Astrocyte (in vitro differentiated cells and primary cell): ENCODE measurements at places on chromosomes 11 and 22. TPM values are rescaled to one million over a fixed set of nuclear protein-coding genes. Genes with fewer than 3 reads are reported as not detected.

DNA sequence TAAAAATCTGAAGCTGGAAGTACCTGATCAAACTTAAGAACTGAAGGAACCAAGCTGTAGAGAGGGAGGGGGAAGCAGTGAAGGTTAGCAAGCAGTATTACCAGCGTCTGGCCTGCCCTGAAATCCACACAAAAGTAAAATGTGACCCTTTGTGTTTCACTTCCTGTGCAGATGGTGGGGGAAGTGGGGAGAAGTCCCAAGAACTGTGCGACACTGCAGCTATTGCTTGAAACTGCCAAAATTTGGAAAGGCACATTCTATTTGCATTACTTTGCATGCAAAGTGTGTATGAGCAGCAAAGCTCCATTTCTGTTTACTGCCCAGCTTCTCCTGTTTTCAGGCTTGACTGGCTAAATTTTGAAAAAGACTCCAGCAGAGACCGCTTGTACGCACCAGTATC is 72.1 kb upstream of the BMAL1 start:
- no peak for DNase-seq

OR51E2 gene
- total RNA-seq: 0.27 and 0.38 TPM in 2 replicates

- DNase-seq: no peak
These were observed 2.9 kb upstream of the TTLL1 start for GRCh38 chr22:43092085-43092484.

DNA sequence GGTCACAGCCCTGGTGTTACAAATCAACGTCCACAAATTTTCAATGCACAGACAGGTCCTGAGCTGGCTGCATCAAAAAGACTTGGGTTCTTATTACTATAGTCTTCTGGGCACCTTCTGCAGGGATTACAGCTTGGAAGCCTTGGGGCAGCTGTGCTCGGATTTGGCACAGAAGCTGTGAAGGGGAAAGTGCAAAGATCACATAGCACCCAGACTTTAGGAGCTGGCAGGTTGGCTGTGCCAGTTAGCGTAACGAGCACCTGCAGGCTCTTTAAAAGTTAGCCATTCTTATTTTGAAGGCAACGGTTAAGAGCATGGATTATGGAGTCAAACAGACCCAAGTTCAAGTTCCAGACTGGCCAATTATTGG is 100.4 kb downstream of the ARL14EP start:
- DNase-seq: no peak

NPAS4 gene
- total RNA-seq: 0.20 and 0.50 TPM in 2 replicates

DNA sequence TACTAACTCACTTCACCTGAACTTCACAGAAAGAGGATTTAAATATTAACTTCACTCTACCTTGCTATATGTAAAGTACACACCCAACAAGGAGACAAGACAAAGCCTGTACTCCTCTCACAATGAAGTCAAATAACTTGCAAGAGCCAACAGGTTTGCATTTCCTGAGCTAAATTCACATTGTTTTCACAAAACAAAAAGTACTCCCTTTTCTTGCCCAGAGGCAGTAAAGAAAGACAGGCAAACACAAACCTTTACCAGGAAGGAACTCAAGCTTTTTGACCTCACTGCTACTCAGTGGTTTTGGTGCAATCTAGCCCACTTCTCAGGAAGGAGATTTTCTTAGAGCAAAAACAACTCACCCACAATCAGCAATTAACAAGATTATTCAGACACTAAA is 15.7 kb downstream of the USP28 start:
- DNase-seq: no peak

NRXN2 gene
- total RNA-seq: 0.14 and 0.17 TPM in 2 replicates
